ENCODE measurements at places on chromosomes 16 and 17.

- DNase-seq: peak; percentile 30
Measured at GRCh38 chr16:21277927-21278706, at the start of gene CRYM. TSS of gene CRYM (minus strand) at chr16:21278290. CDS start at chr16:21278251, 39 bp downstream.

GRCh38 chr17:82228278-82228841 lies 482 bp upstream of the SLC16A3 start:
- DNase-seq: no peak

- DNase-seq: no peak
Measured at GRCh38 chr17:14169901-14170300, 66.8 kb downstream of the CDRT15 start.

DNA sequence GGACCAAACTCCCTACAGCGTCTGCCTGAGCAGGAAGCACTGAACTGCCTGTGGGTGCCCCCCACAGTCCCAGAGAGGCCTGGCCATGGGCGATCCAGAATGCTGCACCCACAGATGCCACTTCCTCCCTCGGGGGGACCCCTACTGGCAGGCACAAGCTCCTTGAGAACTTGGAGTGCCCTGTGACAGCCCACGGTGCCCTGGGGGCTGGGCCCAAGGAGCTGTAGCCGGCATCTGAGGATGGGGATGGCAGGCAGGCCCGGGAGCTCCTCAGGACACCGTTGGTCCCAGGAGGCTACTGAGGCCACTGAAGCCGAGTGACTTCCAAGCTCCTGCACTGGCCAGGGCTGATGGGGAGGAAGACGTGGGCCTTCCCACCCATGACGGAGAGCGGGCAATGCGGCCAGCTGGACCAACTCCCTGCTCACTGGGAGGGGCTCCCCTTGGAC lies 15.1 kb upstream of the RASD1 start:
- DNase-seq: no peak

- DNase-seq: no peak
Measured at GRCh38 chr17:62024866-62025265, 40.2 kb downstream of the MED13 start.

- no peak for DNase-seq
Measured at GRCh38 chr16:75250809-75251279, 580 bp downstream of the BCAR1 start.

- DNase-seq: no peak
Measured at GRCh38 chr17:33118391-33119075, 126.9 kb downstream of the SPACA3 start.

- DNase-seq: no peak
Measured at GRCh38 chr17:80998118-80998747, 6.6 kb downstream of the CHMP6 start.

DNA sequence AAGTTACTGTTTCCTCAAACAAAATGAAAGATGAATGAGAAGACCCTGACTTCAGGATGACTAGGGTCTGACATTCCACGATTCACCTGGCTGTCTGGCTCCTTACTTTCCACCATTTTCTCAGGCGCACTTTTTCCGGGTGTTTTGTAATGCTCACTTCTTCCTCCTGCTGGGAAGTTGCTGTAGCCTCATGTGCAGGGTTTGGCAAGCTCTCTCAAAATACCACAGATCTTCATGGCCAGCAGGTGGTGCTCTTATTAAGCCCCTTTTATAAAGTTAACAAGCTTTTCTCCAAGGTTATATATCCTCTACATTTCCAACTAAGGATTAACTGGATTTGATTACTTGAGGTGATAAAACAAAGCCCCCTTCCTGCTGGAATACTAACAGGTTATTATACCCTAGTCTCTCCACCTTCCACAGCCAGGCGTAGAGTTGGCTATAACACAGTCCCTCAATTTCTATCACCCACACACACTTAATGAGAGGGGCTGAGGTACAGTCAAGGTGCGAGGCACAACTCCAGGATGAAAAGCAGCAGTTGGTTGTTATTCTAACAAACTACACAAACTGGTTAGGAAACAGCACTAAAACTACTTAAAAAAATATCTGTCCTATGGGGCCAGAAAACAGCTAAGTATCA lies 45.4 kb downstream of the STH start:
- DNase-seq: no peak

DNA sequence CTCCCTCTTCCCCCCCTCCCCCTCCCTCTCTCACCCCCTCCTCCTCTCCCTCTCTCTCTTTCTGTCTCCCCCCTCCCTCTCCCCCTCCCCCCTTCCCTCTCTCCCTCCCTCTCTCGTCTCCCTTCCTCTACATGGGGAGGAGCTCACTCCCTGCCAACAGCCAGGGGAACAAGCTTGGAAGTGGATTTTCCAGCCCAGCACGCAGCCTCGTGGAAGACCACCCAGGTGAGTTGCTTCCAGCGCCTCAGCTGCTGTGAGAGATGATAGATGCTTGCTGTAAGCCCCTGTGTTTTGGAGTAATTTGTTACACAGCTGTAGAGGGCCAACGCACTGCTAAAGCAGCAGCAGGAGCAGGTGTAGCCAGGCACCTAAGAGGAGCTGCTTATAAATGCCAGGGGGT lies 20.8 kb downstream of the ACTG1 start:
- DNase-seq: no peak

- DNase-seq: no peak
Measured at GRCh38 chr17:34435182-34435928, 72.3 kb upstream of the CCL1 start.

DNA sequence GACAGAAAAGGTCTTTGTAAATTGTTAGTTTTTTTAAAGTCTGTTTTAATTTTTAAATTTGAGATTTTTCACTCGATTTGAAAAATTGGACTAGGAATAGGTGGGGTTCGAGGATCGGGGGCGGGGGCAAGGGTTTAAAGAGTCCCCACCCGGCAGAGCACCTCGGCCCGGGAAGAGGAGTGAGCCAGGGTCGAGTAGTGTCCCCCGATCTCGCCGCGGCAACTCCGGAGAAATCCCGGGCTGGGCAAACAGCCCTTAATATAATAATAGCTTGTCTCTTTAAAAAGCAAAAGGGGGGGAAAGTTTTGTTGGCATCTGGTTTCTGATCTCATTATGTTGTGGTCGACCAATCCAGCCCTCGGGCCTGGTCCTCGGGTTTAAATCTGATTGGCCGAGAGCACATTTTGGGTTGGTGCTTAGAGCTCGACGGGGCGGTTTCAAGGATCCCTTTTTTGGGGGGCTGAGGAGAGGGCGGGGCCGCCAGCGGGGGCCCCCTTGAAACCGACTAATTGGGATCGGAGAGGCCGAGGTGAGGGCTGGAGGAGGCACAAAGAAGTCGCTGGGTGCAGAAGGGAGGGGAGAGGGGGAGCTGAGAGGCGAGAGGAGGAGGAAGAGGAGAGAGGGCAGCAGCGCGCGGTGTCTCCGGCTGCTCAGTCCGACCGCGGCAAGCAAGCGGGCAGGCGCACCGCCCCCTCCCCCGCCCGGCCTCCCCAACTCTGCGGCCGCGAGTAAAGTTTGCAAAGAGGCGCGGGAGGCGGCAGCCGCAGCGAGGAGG lies at the start of gene FZD2:
TSS of gene FZD2 (plus strand) at position 653 of the 775 bp plus-strand sequence. CDS start 205 bp downstream, outside the sequence.
- peak; percentile 34 for DNase-seq

- DNase-seq: no peak
Measured at GRCh38 chr16:87325423-87325858, 8.2 kb upstream of the C16orf95 start.
